ENCODE measurements at places on chromosomes 12 and 14.
A peak's percentile ranks its signal among the peaks of the same experiment; 100 is the strongest.

- no peak for DNase-seq
Measured at GRCh38 chr12:67498991-67499390, 149.6 kb upstream of the DYRK2 start.

DNA sequence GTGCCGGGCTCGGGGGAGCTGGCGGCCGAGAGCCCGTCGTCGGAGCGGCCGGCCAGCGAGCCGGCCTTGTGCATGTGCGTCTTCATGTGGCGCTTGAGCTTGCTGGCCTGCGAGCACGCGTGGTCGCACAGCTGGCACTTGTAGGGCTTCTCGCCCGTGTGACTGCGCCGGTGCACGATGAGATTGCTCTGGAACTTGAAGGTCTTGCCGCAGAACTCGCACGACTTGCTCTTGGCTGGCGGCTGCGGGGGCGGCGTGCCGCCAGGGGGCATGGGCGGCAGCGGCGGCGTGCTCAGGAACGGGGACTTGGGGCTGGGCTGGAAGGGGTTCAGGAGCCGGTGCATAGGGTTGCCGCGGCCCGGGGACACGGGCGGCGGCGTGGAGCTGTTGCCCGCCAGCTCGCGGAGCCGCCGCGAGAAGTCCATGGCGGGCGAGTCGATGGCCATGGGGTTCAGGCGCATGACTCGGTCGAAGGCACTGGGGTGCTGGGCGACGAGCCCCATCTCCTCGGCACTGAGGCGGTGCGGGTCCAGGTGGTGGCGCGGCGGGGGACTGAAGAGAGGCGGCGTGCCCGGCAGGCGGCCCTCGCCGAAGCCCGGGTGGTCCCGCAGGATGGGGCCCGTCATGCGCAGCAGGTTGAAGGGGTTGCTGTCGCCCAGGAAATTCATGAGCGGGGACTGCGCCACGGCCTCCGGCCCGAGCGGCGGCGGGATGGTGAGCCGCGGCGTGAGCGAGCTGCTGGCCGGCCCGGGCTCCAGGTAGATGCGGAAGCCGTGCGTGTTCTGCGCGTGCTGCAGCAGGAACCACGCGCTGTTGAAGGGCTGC is 96.5 kb downstream of the BCL11B start:
- no peak for DNase-seq

DNA sequence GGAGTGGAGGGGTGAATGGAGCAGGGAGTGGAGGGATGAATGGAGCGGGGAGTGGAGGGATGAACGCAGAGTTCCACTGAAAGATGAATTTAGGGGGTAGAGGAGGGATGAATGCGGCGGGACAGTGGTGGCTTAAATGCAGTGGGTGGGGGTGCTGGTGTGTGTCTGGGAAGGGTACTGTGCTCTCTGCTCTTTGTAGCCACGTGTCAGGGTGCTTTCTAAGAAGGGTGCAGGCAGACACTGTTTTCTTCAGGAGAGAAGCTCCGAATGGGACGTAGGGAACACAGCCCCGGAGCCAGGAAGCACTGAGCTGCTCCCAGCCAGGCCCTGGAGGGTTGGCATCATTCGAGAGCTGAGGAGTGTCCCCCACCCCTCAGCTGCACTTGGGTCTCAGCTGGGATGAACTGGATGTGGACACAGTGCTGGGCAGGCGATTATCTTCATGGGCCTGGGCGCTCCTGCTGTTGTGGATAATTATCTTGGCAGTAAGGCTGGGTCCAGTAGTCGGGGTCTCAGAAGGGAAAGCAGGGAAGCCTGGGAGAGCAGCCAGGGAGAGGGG is 9.5 kb upstream of the CEP170B start:
- no peak for DNase-seq

DNA sequence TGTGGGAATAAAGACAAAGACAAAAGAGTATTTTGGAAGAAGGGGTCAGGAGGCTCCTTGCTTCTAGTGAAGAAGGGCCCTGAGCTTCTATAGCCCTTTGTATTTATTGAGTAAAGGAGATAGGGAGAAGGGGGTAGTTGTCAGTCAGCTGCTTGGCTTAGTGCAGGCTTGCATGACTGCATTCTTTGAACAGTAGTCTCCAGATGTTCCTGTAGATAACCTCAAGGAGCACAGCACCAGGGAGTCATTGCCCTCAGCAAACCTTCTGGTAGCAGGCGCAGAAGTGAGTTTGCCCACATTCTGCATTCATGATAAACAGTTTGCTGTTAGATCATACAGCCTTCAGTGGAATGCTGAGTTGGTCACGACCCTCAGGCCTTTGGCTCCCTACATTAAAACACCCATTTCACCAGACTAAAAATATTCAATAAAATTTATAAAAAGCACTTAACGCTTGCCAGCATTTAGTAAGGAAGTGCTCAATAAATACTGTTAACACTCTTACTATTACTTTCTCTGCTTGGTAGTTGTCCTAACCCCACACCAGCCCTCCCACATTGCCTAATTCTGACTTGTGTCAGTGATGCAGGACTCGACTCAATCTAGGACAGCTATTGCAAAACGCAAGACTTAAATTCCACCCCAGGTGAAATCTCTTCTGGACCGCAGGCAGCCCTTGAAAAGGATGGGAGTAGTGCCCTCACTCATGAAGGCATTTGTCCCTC is 3.0 kb upstream of the DHRS4 start:
- no peak for DNase-seq

DNA sequence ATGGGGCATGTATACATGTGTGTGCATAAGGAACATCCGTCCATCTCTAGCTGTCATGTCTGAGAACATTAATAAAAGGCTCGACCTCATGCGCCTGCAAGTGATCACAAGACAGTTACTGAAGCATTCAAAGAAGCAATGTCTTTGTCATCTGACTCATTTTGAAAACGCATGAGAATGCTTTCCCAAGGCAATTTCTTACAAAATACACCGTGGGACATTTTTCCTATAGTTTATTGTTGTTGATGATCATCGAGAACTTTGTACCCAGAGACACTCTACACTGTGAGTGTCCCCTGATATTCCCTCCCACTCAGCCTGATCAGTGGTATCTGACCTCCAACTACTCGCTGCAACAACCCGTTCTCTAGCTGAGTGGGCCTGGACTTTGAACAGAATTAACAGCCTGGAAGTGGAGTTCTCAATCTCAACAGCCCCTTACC is 68.1 kb downstream of the ETV6 start:
- DNase-seq, result no peak

- DNase-seq, result no peak
Measured at GRCh38 chr12:69886715-69887114, 61.7 kb downstream of the MYRFL start.

GRCh38 chr12:80001562-80001961 is 66.7 kb upstream of the PPP1R12A start:
- DNase-seq, result no peak

- no peak for DNase-seq
Measured at GRCh38 chr14:102440392-102440791, 69.2 kb downstream of the ANKRD9 start.

- no peak for DNase-seq
Measured at GRCh38 chr12:73973486-73973885, 564.1 kb upstream of the ATXN7L3B start.

DNA sequence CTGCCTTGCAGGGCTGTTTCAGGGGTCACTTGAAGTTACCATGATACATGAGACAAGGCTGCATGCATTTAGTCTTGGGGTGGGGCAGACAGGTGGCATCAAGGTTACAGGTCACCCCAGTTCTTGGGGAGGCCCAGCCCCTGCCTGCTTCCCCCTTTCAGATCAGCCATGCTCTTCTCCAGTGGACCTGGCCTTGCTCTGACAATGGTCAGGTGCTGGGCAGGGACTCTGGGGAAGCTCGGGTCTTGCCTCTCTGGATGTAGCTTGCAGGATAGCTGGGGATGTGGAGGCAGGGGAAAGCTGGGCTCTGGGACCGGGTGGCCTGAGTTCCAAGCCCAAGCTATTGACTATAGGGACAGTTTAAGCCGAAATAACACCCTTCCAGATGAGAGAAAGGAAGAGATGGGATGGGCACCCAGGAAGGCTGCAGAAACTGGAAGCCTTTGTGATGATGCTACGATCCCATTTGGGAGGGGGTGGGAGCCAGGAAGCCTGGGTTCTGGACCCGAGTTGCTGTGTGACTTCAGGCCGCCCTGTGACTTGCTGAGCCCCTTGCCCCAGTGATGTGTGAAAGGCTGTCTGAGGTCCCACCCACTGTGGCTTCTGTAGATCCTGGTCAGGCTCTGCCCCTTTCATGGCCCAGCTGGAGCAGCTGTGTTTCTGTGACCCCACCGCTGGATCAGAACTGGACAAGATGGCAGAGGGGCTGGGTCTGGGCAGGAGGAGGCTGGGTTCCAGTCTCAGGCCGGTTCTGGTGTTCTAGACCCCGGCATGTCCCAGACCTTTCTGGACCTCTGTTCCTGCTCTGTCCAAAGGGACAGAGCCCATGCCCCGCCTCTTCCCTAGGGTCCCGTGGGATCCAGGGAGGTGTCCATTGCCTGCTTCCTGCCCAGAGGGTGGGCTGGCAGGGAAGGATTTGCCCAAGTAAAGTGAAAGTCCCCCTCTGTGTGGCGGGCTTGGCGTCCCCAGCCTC is 2.1 kb downstream of the TNFAIP2 start:
- no peak for DNase-seq

GRCh38 chr12:106035421-106035820 is 103.3 kb downstream of the NUAK1 start:
- DNase-seq, result no peak

- DNase-seq, result no peak
Measured at GRCh38 chr12:113348849-113349536, 9.4 kb upstream of the PLBD2 start.

DNA sequence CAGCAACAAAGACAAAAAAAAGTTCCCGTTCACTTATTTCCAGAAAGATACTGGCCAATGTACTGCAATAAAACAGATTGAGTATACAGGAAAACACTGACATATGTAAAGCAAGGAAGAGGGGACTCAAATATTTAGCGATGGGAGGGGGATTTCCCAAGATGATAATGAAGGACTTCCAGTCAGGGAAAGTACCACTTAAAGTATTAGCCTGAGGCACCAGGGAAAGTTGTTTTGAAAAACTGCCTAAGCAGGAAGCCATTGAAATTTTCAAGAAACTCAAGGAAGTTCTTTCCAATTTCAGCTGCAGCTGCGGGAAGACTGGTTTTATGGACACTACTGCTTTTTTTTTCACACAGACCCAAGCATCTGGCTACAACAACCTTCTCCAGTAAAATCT is 1007.4 kb upstream of the NOVA1 start:
- no peak for DNase-seq

- DNase-seq, result no peak
Measured at GRCh38 chr12:14802721-14803010, 612 bp downstream of the WBP11 start.

DNA sequence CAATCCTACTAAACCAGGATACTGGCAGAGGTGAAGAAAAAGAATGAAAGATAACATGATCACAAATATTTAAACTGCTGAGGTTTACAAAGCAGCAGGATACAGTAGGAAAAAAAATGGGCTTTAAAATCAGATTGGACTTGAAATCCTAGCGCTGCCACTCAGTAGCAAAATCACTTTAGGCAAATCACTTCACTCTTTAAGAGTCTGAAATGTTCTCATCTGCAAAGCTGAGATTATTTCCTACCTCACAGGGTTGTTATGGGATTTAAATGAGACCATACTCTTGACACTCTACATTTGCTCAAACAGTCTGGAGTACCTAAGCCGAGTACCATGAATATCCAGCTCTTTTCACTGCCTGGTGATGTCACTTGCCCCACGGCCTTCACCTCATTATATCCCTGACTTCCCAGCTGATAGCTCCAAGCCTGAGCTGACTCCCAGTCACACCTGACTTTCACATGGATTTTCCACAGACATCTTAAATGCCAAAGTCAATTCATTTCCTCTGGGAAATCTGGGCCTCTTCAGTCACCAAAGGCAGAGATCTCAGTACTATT is 60.2 kb downstream of the UBR7 start:
- DNase-seq, result no peak

GRCh38 chr12:112738531-112738930 is 53.0 kb upstream of the RPH3A start:
- DNase-seq, result peak; percentile 13

Data from MG63 (cell line).